ENCODE measurements at places on chromosomes 4 and X. TPM values are rescaled to one million over a fixed set of nuclear protein-coding genes. Genes with fewer than 3 reads are reported as not detected.

The XAGE1A gene
- not detected for total RNA-seq

The ENPEP gene
- 18.9 TPM for total RNA-seq

The KIF4A gene
- 0.15 TPM for total RNA-seq

DNA sequence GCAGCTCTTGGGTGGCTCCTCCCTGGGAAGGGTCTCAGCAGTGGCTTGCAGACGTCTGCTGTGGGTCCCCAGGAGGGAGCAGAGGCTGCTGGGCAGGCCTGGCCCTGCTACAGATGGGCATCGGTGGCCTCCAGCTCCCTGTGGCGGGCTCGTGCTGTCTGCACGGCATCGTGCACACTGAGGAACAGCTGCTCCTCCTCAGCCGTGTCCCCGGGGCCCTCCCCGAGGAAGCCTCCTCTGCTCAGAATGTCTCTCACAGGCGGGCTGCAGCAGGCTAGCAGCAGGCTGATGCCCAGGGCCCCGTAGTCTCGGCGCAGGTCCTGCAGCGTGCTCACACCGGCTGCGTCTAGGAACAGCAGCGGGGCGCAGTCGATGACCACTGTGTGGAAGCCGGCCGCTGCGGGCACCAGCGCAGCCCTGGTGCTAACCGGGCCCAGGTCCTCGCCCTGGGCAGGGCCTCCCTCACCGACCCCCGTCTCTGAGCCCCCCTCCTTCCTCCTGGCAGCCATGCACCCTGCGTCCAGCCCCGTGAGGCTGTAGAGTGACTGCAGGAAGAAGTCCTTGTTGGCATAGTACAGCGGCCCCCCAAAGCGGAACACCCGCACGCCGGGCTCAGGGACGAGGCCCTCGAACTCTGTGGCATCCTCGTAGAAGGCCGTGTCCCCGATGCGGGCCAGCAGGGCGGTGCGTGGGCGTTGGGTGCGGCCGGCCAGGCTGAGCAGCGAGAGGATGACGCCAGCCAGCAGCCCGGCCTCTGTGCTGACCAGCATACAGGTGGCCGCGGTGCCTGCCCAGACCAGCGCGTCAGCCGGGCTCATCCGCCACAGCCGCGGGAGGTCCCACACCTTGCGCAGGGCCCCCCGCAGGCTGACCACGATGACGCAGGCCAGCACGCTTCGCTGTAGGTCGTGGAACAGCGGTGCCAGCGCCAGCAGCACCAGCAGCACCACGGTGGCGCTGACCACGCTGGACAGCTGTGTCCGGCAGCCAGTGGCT lies 2.2 kb downstream of the IDUA start:
- DNase-seq = no peak

GRCh38 chr4:88230969-88231771 lies 53.2 kb downstream of the PPM1K start:
- no peak for DNase-seq

GRCh38 chrX:49756692-49757091 lies 60.9 kb upstream of the PAGE1 start:
- DNase-seq = no peak

DNA sequence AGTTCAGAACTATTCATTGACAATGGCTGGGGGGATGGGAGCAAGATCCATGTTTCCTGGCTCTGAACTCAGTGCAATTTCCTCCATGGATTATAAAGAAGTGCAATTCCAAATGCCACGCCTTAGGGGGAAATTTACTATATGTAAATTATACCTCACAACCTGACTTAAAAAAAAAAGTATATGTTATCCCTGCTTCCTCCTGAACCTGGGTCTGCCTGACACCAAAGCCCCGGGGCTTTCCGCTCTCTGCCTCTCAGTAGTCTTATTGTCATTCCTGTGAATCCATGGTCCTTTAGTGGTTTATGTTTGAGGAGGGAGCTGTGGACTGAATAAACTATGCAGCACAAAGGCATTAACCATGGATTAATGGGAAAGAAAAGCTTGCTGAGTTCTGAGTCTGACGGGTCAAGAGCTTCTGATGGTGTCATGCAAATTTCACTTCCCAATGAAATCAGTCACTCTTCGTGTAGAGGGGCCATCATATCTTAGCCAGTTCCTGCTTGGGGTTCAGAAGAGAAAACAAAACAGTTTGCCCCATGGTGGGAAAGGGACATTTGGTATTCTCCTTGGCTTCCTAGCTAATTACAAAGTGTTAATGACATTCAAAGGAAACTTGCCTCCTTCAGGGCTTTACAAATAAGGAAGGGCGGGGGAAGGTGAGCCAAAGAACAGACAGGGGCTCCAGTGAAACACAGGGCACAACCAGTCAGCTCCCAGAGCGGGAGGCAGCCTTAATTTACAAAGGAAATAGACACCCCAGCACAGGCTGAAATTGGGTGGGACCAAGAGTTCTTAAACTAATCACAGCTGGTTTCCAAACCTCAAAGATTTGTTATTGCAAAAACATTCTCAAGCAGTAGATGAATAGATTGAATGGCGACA lies 14.3 kb downstream of the FAM9C start:
- no peak for DNase-seq

- DNase-seq = no peak
Measured at GRCh38 chr4:38559374-38559773, 104.6 kb upstream of the KLF3 start.

GRCh38 chr4:138045036-138045435 lies 197.1 kb downstream of the SLC7A11 start:
- DNase-seq = no peak

DNA sequence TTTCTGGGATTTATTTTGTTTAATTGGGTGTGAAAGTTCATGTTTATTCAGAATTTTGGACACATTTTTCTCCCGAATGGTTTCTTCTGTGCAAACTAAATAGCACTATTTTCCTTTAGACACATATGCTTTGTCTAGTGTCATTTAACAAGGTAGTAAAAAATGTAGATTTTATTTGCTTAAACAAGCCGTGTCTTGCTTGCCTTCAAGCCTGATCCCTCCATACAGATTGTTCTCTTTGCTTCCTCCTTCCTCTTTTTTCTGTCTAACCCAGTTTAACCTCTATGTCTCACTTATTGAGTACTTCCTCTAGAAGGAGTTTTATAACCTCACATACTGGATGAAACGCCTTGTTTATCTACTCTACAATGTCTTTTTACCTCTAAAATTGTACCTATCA lies 211.8 kb downstream of the NPFFR2 start:
- no peak for DNase-seq

DNA sequence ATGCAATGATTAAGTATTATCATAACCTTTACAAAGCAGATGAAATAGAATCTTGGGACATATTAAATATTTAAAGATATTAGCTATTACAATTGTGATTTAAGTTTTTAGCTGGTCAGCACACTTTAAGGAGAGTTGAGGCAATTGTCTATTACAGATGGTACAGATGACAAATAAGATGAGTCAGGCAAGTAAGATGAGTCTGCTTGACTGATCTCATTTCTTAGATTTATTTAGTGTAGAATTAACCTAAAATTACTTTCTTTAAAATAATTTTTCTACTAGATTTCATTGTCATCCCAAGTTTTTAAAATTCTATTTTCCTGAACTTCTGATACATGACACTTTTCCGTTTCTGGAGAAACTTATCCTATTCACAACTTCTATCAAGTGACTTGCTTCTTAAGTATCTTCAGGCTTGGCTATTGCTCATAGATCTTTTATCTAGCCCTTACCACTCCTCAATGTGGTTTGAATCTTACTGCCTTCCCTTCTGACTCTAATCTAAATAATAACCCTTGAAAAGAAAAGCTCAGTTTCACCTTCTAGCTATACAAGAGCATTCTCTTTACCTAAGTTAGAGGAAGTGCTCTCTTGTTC lies 32.9 kb downstream of the CXCL1 start:
- DNase-seq = no peak

GRCh38 chr4:37732526-37733186 lies 46.5 kb upstream of the RELL1 start:
- DNase-seq = no peak

GRCh38 chrX:14508025-14508690 lies 21.2 kb upstream of the GLRA2 start:
- no peak for DNase-seq

GRCh38 chr4:7658341-7659204 lies 223.8 kb upstream of the PSAPL1 start:
- no peak for DNase-seq

GRCh38 chrX:148960060-148960459 lies 459.6 kb downstream of the AFF2 start:
- no peak for DNase-seq

Data from left lobe of liver (tissue), 2 donors.